ENCODE measurements at places on chromosomes 5 and 9.

GRCh38 chr9:91395553-91396471 is 27.8 kb downstream of the NFIL3 start:
- no peak for DNase-seq

GRCh38 chr5:173858670-173859407 is 29.3 kb upstream of the CPEB4 start:
- DNase-seq: no peak

GRCh38 chr9:36289836-36290435 is 31.7 kb upstream of the GNE start:
- DNase-seq: no peak

DNA sequence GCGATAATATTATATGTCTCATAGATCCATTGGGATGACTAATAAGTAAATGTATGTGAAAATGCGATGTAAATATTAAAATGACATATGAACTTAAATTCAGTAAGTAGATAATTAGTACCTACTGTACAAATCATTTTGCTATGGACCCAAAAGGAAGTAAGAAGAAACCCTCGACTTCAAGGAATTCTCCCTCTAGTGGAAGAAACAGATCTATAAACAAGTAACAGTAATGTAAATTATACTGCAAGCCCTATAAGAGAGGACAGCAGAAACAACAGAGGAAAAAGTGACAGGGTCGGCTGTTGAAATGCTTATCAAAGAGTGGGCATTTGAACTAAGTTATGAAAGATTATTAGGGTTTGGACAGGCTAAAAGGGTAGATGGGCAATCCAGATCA is 320.3 kb downstream of the DMAC1 start:
- no peak for DNase-seq

DNA sequence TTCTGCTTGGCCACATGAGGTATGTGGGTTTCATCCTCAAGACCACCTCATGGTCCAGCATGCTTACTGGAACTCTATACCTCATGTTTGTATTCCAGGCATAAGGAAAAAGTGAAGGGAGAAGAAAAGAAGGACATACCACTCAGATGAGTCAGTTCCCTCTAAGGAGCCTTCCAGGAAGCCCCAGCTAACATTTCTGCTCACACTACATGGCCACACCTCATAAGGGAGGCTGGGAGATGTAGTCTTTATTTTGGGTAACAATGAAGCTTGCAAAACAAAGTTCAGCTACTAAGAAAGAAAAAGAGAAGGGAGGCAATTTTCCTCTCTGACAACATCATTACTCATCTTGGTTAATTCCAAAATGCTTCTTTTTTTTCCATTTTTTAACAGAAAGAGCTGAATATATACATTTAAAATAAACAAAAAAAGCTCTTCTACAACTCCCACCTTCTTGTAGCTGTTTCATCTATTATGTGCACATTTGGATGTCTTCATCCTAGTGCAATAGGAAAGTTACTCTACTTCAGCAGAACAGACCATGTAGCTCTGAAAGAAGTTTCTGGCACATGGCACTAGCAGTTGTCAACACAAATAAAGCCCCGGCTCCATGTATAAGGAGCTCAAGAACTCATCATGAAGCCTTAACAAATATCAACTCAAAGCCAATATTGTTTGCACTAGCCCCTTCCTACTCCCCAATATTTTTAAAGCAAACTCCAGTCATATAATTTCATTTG is 123.6 kb upstream of the CCDC112 start:
- DNase-seq: no peak

DNA sequence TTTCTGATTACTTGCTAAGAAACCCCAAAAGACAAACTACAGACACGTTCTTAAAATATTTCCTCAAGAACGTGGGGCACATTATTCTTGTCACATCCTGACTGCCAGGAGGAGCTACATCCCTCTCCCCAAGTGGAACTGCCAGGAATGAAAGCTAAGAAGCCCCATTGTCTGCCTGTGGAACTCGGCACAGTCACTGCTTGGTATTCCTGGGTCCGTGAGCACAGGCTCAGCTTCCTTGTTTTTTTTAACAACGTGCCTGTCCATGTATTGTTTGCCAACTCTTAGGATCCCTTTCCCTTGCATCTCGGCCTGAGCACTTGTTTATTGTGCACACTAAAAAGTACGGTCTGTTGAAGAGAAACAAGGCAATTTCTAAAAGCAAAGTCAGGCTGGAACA is 47.0 kb upstream of the SELENOP start:
- DNase-seq: no peak

DNA sequence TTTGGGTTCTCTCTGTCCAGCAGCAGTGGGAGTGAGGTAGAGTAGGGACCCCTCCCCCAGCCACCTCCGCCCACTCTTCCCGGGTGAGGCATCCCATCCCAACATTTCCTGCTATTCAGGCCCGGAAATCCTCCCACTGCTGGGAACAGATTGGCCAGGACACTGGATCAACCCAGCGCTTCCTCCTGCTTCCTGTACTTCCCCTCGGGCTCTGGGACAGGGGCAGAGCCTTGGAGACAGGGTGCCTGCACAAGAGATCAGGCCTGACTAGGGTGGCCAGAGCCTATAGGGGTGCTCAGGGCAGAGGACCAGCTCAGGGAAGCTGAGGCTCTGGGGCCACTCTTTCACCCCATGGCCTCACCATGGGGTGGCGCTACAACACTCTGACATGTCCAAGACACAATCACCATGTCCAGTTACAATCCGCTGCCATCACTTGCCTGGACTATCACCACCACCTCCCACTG is 14.5 kb downstream of the SH2D3C start:
- no peak for DNase-seq

- DNase-seq: no peak
These were observed 28.0 kb downstream of the GLT6D1 start for GRCh38 chr9:135611142-135611874.

DNA sequence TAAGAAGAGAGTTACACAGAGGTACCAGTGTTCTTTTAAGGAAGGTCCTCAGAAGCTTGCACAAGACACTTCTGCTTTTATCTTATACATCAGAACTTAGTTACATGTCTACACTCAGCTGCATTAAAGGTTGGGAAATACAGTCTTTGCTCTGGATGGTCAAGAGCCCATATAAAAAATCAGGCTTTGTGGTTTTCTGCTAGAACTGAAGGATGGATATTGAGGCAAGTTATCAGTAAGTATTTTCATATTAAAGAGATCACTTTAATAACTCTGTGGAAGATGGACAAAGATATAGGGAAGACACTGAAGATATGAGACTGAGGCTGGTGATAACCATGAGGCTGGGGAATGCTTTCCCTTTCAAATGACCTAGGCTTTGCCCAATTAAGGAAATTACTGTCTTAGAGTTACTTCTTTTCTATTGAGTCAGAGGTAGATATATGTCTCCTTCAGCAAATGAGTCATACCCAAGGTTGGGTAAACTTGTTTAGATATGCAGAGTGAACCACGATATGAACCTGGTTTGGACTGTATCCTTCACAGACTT is 87.0 kb upstream of the TNC start:
- DNase-seq: no peak

DNA sequence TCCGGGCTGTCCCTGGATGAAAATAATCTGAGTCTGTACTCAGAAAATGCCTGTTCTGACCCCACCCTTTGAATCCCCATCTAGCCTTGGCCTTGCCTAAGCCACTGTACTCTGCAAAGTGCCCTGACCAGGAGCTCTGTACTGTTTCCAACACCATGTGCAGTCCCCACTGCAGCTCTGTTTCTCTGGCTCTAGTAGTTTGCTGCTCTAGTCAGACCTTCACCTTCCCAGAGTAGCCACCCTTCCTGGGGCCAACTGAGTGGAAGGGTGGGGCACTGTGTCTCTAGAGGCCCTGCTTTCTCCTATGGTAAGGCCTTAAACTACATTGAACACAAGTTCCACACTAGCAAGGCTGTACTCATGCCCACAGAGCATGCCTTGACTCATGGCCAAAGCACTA is 31.9 kb downstream of the P4HA2 start:
- no peak for DNase-seq

All from cortex of kidney (tissue), 1 donor.